ENCODE measurements at places on chromosomes 3 and 15.

GRCh38 chr3:53157974-53158580, 2.9 kb upstream of the PRKCD start:
- no peak for DNase-seq

DNA sequence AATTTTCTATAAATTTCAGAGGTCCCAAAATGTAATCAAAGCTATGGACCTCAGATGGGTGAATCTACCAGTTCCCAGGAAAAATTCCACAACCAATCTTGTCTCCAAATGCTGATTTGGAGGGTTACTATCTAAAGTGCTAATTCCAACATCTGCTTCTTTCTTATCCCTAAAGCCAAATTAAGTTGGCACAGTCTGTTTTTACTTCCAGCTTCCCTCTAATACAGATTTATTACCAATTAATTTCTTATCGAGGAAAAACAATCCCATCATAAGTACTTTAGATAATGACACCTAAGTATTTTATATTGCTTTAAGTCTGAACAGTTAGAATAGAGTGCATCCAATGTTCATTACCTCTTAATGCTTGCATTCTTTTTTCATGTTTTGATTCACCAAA, 12.9 kb upstream of the TAFA4 start:
- no peak for DNase-seq

DNA sequence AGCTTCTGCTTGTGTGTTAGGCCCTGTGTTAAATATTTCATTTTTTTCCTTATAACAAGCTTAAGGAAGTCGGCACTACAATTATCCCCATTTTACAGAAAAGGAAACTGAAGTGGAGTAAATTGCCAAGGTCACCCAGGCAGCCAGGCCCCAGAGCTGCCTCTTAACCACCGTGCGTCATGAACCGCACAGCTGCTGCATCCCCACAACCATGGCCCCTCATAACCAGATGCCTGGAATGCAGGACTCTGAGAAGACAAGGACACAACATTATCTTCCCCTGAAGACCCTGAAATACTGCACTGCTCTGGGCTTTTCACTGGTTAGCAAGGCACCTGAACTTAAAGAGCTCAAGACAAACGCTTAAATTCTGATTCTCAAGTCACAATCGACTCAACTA, 14.6 kb downstream of the LRIG1 start:
- no peak for DNase-seq

- DNase-seq, result no peak
Measured at GRCh38 chr15:63296195-63296594, 18.8 kb downstream of the APH1B start.

DNA sequence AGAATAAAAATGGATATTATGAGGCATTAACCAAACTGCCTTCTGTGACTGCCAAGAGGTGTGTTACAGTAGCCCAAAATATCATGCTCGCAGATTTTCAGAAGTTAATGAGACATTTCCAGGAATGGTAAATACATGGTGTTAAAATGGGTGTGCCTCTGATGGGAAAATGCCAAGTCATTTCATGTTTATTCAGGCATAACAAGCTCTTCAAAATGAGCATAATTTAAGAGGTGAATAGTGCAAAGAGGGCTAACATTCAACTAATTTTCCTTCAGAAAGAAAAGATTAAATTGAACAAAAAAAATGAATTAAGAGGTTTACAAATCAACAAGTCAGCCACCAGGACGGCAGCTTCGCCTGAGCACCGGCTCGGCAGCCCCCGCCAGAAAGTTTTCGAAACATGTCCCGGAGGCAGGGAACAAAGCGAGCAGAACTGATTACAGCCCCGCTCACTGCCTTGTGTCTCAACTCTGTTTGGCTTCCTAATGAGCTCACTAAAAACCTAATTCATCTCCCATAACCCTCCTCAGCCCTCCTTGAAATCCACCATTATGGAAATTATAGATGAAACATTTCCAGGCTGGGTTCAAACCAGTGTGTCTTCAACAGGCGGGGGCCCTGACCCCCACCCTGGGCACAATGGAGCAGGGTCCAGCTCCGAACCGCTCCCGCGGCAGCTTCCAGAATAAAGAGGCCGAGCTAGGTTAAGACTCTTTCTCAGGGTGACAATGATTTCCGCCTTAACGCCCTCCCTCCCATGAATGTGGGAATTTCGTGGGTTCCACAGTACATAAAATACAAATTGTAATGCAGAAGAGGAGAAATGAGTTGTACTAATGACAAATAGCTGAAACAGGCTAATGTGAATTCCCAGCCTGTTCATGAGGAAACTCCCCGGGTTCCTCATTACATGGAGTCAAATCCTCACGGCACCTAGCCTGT, 43.9 kb downstream of the MEIS2 start:
- peak; percentile 44 for DNase-seq

- DNase-seq, result no peak
Measured at GRCh38 chr3:16441371-16441875, 72.1 kb downstream of the RFTN1 start.

DNA sequence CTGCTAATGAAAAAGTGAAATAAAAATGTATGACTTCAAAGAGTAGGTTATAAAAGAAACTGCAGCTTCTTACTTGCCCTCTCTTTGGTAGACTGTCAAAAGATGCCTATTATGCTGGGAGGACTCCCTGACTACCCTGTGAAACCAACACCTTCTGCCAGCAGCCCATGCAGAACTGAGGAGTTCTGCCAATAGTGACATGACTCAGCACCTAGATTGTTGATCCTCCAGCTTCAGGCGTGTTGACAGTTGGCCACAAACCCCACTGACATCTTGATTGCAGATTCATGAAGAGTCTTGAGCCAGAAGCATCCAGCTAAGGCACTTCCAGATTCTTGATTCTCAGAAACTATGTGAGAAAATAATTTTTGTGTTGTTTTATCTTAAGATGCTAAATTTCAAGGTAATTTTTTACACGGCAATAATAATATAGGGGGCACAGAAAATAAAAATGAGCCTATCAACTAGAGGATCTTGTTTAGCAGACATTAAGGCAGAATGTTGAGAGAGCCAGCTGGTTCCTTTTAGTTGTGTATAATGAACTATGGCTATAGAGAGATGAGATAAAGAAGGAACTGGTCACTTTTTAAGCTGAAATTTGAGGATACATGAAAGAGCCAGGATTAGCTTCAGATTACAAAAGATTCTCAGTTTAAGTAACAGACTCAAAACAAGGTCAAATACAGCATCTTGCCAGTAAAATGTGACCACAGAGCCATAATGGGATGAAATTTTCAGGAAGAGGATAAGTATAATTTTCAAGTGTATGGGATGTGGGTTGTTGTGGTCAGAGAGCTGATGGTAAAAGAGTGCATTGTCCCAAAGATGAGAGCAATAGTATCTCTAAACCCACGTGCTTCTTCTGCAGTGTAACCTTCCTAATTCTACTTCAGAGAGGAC, 588.7 kb upstream of the CBLB start:
- peak; percentile 82 for DNase-seq

- DNase-seq, result peak; percentile 98
Measured at GRCh38 chr15:98324341-98324970, 323.9 kb upstream of the IGF1R start.

DNA sequence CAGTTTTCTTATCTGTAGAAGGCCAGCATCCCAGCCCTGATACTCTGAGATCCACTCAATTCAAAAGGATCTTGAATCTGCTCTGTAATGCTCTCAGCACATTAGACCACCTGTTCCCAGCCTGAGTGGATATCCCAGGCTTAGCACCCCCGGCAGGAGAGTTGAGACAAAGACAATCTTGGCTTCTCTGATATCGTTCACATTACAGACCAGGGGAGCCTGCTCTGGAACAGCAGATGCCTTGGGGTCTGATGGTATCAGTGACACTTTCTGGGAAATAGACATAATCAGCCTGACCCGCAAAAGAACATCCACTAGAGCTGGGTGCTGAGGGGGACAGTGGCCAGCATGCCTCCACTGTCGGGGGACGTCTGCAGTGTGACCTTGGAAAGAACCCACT, 70.6 kb downstream of the BDH1 start:
- DNase-seq, result no peak

- no peak for DNase-seq
Measured at GRCh38 chr15:62456011-62456920, 291.2 kb upstream of the C2CD4B start.

DNA sequence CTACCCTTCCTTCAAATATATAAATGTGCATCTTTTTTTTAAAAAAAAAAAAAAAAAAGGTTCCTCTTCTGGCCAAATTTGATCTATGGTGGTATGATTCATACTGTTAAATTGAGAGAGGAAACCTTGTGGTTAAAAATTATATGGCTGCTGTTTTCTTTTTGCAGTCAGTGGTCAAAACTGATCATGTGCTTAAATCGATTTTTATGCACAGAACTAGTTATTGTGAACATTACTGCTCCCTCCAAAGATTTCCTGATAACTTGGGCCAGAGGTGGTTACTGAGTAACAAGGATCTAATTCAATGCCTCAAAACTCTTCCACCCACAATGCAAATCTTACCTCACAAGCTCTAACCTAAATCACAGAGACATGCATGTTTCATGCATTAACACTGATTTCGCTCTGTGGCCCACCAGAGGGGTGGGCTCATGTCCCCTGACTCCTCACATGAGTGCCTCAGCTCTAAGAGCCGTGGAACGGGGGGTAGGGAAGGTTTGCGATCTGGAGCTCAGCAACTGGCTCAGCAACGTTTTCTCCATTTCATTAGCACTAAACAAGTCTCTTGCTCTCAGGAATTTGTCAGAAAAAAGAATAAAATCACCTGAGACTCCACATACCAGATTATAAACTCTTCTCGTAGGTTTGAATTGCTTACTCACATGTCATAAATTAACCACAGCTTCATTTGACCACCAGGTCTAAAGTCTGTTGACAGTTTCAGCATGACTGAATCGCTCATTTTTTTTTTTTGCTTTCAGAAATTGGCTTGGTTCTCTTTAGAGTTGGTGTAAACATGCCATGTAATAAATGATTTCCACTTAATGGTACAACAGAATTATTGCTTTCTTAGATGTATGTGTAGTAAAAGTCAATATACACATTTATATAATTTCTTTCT, 280.4 kb downstream of the CD47 start:
- peak; percentile 81 for DNase-seq

DNA sequence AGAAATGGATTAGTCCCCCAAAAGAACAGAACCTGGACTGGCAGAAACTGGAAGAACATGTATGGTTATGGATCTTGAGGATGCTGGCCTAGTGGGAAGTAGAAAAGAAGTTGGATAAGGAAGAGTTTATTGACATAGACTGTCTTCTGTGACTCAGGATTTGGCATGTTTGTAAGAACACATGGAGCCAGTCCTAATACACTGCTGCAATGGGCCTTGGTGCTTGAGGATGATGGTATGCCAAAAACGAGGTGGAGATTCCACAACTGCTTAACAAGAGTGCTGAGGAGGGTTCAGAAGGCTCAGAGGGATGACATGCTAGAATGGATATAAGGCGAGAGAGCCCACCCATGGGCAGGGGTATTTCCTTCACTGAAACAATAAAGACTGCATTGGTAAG, 22.4 kb downstream of the LZTFL1 start:
- DNase-seq, result peak; percentile 24

GRCh38 chr15:72169236-72169920, 28.2 kb downstream of the GRAMD2A start:
- no peak for DNase-seq

GRCh38 chr15:68808770-68809169, 11.9 kb downstream of the ANP32A start:
- DNase-seq, result no peak

- no peak for DNase-seq
Measured at GRCh38 chr3:164572436-164572835, 505.9 kb downstream of the SI start.

DNA sequence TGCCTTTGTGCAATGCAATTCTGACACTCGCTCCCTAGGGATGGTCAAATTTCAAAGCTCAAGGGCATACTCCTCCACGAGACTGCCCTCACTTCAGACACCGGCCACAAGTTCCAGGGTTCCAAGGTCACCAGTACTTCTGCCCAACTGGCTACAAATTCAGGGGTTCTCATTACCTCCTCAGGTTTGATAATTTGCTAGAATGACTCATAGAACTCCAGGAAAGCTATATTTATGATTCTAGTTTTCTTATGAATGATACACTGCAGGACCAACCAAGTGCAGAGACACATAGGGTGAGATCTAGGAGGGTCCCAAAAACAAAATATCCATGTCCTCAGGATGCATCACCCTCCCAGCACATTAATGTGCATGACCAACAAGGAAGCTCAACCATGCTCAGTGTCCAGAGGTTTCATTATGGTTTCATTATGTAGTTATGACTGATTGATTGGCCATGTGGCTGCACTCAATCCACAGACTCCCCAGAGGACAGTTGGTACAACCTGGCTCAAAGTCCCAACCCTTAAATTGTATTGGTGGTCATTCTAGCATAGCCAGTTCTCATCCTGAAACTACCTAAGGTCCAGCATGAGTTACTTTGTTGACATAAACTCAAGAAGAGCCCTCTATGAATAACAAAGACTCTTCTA, 170.4 kb upstream of the LRRN1 start:
- DNase-seq, result no peak

GRCh38 chr3:39637807-39638206, 170.3 kb downstream of the MOBP start:
- peak; percentile 84 for DNase-seq

DNA sequence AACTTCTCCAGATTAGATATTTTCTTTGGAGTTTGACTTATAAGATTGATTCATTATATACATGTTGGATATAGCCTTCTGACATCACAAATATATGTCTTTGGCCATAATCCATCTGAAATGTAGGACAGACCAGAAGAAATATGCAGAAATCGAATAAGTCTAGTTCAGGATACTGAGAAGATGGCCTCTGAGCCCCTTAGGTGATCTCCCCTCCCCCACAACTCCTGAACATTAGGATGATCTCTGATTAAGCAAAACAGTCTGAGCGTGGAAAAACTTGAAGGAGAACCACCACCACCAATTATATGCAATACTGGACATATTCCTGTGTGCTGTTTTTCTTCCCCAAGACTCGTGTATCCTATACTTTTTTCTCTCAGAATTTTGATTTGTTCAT, 3.2 kb downstream of the SETD5 start:
- DNase-seq, result no peak

DNA sequence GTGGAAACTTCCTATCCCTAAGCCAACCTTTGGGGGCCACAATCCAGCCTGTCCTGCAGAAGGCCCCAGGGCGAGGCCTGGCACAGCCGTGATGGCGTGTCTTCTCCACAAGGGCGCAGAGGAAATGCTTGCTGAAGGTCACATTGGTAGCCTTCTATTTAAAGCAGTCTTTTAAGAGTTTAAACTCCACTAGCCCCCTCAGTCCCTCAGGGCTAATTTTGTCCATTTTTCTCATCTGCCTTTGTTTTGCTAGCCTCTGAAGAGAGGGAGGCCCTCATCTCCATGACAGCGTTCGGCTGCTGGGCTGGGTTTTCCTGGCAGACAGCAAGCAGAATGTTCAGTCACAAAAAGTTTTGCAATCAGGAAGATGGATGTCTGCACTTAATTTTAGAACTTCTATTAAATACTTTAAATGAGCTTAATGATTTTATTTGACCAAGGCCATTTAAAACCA, 40.8 kb downstream of the RARB start:
- DNase-seq, result no peak

GRCh38 chr15:82852941-82853561, 43.6 kb downstream of the WHAMM start:
- DNase-seq, result no peak

GRCh38 chr15:80703965-80704364, 8.9 kb downstream of the ABHD17C start:
- no peak for DNase-seq

- DNase-seq, result no peak
Measured at GRCh38 chr3:107028626-107029025, 348.6 kb upstream of the CCDC54 start.
